Upper lobe of right lung (tissue), 1 donor: ENCODE measurements at places on chromosomes 3 and 15. TPM values are rescaled to one million over a fixed set of nuclear protein-coding genes. Genes with fewer than 3 reads are reported as not detected.

Gene FBXL22
- total RNA-seq = 0.98 TPM

Gene PAQR9
- total RNA-seq = not detected

Gene ADIPOQ
- total RNA-seq = not detected

DNA sequence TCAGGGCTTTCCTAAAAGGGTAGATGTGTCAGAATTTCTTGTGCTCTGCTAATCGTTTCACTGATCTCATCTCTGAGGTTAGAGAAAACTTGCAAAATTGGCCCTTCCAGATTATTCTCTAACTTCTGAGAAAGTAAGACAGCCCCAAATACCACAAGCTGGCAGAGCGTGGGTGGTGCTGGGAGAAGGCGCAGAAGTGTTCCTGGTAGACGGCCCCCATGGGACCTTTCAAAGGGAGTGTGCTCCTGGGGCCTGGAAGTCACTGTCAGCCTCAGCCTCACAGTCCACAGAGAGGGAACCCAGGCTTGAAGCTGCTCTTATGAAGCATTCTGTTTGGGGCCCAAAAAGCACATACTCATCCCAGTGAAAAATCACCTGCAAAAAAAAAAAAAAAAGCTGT, 86.5 kb upstream of the PFN2 start:
- no peak for DNase-seq

DNA sequence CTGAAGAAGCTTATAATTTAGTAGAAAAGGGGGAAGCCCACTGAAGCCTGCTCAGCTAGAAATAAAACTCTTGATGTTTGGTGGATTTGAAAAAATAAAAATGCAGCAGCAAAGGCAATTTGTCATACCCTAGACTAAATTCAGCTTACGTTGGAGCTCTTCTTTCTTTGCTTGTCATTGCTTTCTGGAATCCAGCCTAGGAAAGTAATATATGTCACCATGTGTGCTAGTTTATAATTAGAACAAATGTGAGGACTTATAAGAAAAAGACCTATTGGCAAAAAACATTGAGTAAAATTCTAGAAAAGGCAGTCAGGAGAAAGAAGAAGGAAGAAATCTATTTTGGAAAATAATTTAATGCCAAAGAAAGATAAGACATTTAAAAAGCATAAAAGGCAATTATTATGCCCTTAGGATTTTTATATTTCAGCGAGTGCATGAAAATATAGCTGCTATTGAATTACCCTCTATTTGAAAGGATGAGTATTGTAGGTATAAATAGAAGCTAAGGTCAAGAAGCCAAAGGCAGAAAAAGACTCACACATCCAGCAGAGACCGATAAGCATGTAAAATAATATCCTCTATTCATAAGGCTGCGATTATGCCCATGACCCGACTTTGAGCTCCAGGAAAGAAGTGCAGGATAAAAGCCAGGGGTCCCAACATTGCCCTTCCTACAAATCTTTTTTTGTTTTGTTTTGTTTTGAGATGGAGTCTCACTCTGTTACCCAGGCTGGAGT, 10.6 kb upstream of the BTBD1 start:
- DNase-seq = no peak

Gene IGSF11
- 0.46 TPM for total RNA-seq

DNA sequence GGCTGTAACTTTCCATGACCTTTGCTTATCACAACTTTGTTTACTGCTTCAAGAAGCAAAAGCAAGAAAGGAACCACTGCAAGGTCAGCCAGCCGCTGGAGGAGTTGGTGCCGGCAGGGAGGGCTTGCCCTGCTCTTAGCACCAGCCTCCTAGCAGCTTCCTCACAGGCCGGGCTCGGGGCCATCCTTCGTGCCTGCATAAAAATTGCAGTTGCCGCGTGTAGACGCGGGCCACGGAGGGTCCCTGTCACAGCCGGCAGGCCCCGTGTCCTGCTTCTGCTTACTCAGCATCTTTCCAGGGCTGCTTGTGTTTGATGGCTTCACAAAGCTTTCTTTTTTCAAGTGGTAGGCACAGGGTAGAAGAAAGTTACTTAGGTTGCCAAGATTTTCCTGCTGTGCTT, 84.4 kb downstream of the PGPEP1L start:
- DNase-seq = no peak

DNA sequence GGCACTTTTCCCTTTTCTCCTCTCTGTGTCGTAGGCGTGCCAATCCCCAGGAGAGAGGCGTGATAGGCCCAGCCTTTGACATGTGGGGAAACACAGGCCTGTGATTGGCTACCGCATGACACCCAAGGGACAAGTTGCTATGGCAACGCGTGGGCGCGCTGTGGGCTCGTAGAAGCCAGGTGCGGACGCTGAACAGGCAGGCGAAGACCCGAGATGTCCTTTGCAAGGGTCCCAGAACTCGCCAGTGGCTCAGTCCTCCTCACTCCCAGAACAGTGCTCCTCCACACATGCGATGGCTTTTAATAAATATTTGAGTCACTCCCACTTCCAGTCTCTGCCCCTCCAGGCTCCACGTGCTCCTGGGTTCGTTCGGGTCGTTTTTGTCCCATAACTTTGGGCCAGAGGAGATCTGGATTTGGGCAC, 4.2 kb downstream of the SLC51B start:
- peak; percentile 93 for DNase-seq

Gene TMIE
- total RNA-seq = 1.7 TPM

DNA sequence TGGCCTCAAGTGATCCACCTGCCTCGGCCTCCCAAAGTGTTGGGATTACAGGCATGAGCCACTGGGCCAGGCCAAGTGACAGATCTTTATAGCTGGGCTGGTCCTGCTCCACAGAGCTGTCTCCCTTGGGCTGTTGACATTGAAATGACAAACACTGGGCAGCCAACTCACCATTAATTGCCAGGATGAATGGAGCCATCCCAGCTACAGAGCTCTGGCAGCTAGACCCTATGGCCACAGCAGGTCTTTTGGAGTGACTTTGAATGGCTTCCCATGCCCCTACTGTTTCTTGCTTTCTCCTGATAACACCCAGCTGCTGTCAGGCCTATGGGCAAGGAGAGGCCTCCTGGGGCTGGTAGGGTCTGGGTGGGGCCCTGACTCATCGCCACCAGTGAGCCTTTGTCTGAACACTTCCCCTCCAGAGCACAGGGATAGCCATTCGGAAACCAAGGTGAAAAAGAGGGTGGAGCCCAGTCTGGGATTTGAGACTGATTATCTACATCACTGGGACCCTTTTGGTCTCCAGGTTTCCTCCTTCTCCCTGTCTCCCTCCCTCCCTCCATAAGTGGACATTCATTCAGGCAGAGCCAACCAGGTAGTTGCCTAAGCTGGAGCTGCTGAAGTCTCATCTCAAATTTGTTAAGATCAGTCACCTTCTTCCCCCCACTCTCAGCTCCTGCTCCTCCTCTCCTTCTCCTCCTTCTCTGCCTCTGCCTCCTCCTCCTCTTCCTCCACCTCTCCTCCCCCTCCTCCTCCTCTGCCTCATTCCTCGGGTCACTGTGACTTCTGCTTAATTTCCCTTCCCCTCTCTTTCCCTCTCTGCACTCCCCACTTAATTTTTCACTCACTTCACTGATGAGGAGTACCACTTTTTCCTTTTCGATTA, 34.0 kb downstream of the BHLHE40 start:
- peak; percentile 51 for DNase-seq
